ENCODE measurements at places on chromosomes 5 and 9. TPM values are rescaled to one million over a fixed set of nuclear protein-coding genes. Genes with fewer than 3 reads are reported as not detected.

OGN gene
- 0.10 TPM for total RNA-seq

ACSL6 gene
- total RNA-seq: 26.3 TPM

BARX1 gene
- not detected for total RNA-seq

PCDHGB6 gene
- total RNA-seq: 0.41 TPM

HAPLN1 gene
- total RNA-seq: not detected

DNA sequence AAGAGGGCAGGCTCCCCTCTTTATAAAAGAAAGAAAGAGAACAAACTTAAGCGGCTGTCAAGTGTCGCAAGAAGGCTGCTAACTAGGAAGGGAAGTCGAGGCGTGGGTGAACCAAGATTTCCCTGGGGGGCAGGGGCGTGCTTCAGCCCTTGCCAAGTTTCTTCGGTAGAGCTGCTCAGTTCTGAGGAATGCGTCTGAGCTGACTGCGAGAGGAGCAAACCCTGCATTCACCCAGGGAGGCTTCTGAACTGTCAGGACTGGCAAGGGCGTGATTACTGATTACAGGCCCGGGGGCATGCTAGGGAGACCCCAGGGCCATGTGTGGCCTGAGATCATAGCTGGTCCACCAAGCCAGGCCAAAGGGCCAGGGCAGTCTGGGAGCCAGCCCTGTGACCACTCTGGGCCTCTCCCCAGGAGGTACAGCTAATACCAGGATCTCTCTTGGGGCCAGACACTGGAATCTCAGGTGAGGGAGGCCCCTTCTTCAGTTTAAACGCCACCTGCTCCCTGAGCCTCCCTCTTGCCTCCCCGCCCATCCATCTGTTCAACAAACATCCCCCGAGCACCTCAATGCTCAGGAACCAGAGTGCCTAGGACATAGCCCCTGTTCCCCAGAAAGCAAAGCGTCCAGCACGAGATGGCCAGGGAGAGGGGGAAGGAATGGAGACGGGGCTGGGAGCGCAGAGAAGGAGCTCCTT lies 30.9 kb downstream of the SARDH start:
- H3K36me3 ChIP-seq: no peaks in the 10 kb centered on the region
- no peak for DNase-seq
- H3K27ac ChIP-seq: no peak overlapping the region
- no peak overlapping the region for H3K4me3 ChIP-seq

- no peak overlapping the region for H3K27ac ChIP-seq
- H3K27me3 ChIP-seq: no peaks in the 10 kb centered on the region
- DNase-seq: no peak
- no peaks in the 10 kb centered on the region for H3K4me1 ChIP-seq
- H3K36me3 ChIP-seq: no peaks in the 10 kb centered on the region
- H3K4me3 ChIP-seq: no peak overlapping the region
Measured at GRCh38 chr5:33184367-33184766, 256.4 kb upstream of the TARS1 start.

GRCh38 chr9:114264806-114265550 lies 57.9 kb upstream of the ORM1 start:
- H3K27ac ChIP-seq: no peak overlapping the region
- H3K27me3 ChIP-seq: no peaks in the 10 kb centered on the region
- no peak overlapping the region for H3K4me3 ChIP-seq

DNA sequence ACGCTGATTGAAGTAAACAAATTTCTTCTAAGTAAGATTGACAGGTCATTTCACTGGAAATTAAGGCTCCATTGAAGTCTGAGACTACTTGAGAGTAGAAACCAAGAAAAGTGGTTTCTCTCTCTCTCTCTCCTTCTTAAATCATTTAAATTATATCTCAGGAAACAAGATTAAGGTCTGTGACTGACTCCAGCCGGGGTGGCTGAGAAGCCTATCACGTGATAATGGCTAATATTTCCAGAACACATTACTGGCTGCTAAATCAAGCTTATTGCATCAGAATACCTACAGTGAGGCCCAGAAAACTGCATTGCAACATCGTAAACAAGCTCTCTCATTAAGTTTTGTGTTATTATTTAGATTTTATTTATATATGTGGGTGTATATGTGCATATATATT lies 88.4 kb downstream of the PTCD2 start:
- no peaks in the 10 kb centered on the region for H3K27me3 ChIP-seq
- H3K36me3 ChIP-seq: no peaks in the 10 kb centered on the region
- DNase-seq: no peak

GRCh38 chr5:157100140-157100679 lies 8.6 kb downstream of the HAVCR2 start:
- H3K4me1 ChIP-seq: no peaks in the 10 kb centered on the region
- no peak for DNase-seq
- no peak overlapping the region for H3K4me3 ChIP-seq
- no peaks in the 10 kb centered on the region for H3K27me3 ChIP-seq
- H3K36me3 ChIP-seq: no peaks in the 10 kb centered on the region

GRCh38 chr5:83687124-83687619 lies 33.5 kb downstream of the HAPLN1 start:
- no peaks in the 10 kb centered on the region for H3K27me3 ChIP-seq
- no peaks in the 10 kb centered on the region for H3K36me3 ChIP-seq
- H3K4me1 ChIP-seq: no peaks in the 10 kb centered on the region
- H3K27ac ChIP-seq: no peak overlapping the region
- no peak for DNase-seq

GRCh38 chr5:9850456-9850855 lies 220.3 kb upstream of the TAS2R1 start:
- H3K36me3 ChIP-seq: no peaks in the 10 kb centered on the region
- no peak overlapping the region for H3K4me3 ChIP-seq
- H3K4me1 ChIP-seq: no peaks in the 10 kb centered on the region
- no peaks in the 10 kb centered on the region for H3K27me3 ChIP-seq

DNA sequence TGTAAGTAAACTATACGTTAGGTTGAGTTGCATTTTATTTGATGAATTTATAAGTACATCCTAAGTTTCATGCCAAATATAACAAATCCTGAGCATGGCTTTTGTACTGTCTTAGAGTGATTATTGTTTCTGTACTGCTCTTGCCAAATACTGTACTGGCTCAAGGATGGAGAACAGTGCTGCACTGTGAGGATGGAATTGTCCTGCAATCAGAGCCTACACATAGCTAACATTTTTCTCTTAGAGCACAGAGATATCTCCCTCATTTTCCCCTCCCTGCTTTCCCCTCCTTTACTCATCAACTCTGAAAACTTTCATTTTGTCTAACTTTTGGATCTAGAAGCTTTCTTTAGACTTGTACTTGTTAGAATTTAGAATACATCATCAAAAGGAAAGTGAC lies 28.3 kb downstream of the LRRC70 start:
- no peaks in the 10 kb centered on the region for H3K36me3 ChIP-seq
- H3K4me3 ChIP-seq: no peak overlapping the region
- H3K27ac ChIP-seq: no peak overlapping the region
- peaks cover 7% of the 10 kb centered on the region for H3K4me1 ChIP-seq
- DNase-seq: no peak

DNA sequence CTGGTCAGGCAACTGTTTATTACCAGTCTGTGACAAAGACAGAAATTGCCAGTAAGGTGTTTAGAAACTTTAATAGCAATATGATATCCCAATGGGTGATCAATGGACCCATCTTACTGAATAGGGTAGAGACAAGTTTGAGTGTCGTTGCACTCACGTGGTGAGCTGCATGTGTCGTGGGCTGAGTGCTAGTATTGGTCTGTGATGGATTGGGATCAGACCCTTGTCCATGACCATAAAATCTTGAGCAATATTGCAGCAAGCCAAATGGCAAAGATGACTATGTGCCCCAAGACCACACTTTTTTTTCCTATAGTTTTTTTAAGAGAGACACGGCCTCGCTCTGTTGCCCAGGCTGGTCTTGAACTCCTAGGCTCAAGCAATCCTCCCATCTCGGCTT lies 114.5 kb downstream of the PALM2AKAP2 start:
- H3K4me3 ChIP-seq: no peak overlapping the region
- H3K27ac ChIP-seq: no peak overlapping the region
- H3K27me3 ChIP-seq: no peaks in the 10 kb centered on the region
- DNase-seq: no peak

- no peak for DNase-seq
- H3K36me3 ChIP-seq: no peaks in the 10 kb centered on the region
- no peaks in the 10 kb centered on the region for H3K27me3 ChIP-seq
- H3K4me3 ChIP-seq: no peak overlapping the region
Measured at GRCh38 chr5:117623042-117623805, 1048.6 kb upstream of the SEMA6A start.

DNA sequence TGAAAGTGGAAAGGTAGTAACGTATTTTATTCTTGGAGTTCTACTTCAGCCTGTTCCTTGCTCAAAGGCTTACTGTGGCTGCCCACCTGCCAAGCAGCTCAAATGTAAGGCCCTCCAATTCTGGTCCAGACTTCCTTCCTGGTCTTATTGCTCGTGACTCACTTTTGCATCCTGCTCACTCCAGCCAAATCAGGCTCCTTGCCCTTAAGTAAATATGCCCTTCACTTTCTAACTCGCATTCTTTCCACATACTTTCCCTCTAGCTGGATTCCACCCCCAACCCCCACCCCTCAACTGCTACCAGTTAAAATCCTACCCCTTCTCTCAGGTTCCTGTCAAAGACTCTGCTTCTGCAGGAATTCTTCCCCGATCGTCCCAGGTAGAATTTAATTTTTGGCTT lies 96.6 kb downstream of the GALNT10 start:
- H3K4me3 ChIP-seq: no peak overlapping the region
- no peak for DNase-seq
- no peaks in the 10 kb centered on the region for H3K36me3 ChIP-seq
- H3K4me1 ChIP-seq: no peaks in the 10 kb centered on the region
- H3K27me3 ChIP-seq: no peaks in the 10 kb centered on the region

DNA sequence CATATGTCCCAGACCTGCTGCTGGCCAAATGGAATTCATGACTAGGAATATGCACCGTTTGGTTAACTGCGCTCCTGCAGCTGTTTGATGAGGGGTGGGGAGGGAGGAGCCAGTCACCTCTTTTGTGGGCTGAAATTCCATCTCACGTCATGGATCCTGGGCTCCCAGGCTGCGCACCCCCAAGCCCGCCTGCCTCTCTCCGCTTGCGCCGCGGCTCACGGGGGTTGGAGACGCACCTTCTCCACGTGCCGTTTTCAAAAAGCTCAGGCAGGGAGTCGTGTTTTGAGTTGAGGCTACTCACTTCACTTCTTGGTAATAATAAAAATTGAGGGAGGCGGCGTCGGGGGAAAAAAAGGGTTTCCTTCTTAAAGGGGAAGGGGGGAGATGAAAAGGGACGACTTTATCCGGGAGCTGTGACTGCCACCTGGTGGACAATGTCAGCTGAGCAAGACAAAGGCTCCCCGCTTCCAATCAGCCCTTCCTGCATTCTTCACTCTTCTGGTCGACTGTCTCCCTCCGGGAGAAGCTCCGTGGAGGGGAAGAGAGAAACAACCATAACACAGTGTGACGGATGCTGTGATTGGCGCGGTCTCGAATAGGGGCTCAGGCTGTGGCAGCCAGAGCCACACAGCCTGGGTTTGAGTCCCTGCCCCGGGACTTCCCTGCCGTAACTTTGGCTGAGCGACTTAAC lies 15.9 kb upstream of the C5orf47 start:
- peak overlapping the region; percentile 58 for H3K4me3 ChIP-seq
- H3K36me3 ChIP-seq: no peaks in the 10 kb centered on the region
- no peak overlapping the region for H3K27ac ChIP-seq
- peak; percentile 74 for DNase-seq
- H3K4me1 ChIP-seq: no peaks in the 10 kb centered on the region

DNA sequence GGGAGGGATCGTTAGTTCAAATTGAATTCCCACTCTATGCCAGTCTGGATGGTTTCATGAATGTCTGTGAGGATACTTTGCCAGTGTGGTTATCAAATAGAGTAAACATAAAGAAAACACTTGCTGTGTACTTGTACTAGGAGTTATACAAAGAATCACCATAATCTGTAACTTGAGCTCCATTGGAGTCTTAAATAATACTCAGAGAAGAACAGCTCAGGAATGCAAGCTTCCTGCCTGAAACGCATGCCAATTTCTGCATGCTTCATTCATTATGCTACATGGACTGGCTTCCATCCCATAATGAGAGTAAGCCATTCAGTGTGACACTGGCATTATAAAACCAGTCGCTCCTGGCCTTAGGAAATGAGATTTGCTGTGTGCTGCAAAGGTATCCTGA lies 351.4 kb downstream of the SEMA5A start:
- H3K36me3 ChIP-seq: no peaks in the 10 kb centered on the region
- no peaks in the 10 kb centered on the region for H3K27me3 ChIP-seq
- no peak overlapping the region for H3K4me3 ChIP-seq

Data from T-cell (primary cell).